ENCODE measurements at places on chromosomes 3 and 15.

GRCh38 chr15:77853910-77854309 lies 221.2 kb upstream of the LINGO1 start:
- no peak for DNase-seq

- no peak for DNase-seq
Measured at GRCh38 chr15:99706557-99707303, 26.5 kb downstream of the LYSMD4 start.

DNA sequence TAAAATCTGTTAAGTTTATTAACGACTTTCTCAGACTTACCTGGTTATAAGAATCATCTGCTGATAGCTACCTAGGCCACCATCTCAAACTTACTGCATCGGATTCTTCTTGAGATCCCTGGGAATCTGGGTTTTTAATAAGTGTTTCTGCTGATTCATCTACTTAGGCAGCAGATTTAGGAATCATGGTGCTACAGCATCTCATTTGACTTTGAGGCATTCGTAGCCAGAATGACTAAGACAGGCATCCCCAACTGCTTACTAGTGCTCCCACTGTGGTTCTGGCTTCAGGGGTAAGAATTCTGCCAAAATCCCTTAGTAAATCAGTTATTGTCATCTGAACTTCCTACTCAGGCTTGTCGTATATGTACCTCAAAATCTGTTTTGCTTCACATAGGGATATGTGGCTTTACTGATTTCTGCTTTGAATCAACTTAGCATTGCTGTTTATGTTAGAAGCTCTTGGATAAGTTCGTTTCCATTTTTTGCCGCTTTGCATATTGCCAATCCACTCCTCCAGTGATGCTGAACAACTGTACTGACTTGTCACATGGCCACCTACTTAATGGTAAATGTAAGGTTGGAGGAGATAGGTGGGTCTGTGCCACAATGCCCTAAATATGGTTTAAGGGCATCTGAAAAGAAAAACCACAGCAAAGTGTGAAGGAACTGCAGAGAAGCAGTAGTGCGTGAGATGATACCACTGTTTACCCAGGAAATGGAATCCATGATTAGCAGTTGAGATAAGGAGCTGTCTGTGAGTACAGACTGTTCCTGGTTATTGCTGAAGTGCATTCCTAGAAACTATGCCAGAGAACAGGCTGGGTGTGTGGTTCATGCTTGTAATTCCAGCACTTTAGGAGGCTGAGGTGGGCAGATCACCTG lies 60.3 kb downstream of the MAP6D1 start:
- no peak for DNase-seq

GRCh38 chr3:42804831-42805132 lies 492 bp upstream of the HIGD1A start:
- DNase-seq = no peak

GRCh38 chr3:149151843-149152242 lies 22.4 kb downstream of the HPS3 start:
- no peak for DNase-seq

- DNase-seq = no peak
Measured at GRCh38 chr3:193771653-193772421, 178.8 kb downstream of the OPA1 start.

All from left renal pelvis (tissue), 4 donors.